ENCODE measurements at places on chromosomes 4 and X.
A peak's percentile ranks its signal among the peaks of the same experiment; 100 is the strongest.

DNA sequence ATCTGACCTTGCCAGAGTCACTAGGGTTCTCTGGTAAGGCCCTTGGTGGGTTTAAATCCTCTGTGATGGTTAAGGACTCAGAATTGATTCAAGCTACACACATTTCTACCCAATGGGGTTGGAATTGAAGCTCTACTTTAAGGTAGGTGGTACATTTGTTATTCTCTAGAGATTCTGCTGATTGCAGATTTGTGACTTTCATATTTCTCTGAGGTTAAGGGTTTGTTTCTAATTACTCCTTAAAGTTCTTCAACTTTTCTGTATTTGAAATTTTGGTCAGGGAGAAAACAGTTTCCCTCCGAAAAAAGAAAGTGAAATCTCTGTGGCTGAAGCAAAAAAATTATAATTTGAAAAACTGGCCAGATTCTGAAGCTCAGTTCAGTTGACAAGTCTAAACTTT, 25.8 kb upstream of the USP46 start:
- DNase-seq = no peak

DNA sequence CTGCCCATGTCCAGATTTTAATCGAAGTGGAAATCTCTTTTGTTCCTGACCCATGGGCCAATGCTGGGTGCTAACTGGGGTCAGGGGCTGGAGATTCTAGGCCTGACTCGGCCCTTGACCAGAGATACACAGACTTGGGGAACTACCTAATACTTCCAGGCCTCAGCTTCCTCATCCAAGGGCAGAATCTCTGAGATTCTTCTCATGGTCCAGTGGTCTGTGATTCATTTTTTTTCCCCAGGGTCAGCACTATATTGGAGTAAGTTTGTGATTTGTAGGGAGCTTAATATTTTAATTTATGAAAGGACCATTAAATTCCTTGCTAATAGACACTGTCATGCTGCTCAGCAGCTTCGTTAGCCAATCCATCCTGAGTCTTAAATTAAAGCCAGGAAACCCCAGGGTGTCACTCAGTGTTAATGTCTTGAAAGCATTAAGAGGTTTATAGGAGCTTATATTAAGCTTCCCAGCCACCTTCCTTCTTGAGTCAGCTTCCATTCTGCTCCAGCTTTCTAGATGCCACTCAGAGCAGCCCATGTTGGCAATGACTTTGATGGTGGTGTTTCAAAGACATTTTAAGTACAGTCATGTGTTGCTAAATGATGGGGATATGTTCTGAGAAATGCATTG, 27.0 kb upstream of the PROM1 start:
- no peak for DNase-seq

- DNase-seq = no peak
Observed at GRCh38 chrX:109281483-109282275, 200.2 kb downstream of the GUCY2F start.

DNA sequence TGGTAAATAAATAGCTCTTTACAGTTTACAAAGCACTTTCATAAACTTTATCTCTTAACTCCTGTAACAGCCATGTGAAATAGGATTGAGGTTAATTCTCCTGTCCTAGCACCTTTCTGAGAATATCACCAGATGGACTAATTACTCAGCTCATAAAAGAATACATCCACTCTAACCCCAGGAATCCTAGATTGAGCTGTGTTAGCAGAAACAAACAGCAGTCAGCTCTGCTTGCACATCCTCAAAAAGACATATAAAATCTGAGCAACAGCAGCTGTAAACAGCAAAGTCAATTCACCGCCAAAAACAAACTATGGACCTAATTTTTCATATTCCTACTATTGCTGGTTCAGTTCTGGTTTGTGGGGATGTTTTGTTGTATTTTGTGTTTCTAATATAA, 182.8 kb downstream of the QDPR start:
- DNase-seq = no peak

DNA sequence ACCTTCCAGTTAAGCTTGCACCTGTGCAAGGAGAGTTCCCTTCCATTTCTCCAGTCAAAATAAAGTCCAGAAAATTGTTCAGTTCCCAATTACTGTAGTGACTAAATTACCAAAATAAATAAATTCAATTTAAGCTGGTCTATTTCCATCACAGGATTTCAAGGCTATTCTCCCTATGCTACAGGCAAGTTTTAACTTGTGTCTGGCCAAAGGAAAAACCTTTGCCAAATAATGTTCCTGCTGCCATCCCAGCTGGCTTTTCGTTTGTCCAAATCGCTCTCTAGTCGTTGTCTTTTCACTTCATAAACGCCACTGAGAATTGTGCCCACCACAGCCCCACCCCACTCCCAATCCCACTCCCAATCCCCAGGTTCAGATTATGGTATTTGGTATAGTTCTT, 2.4 kb downstream of the KCTD8 start:
- DNase-seq = no peak

- no peak for DNase-seq
Observed at GRCh38 chr4:138049355-138049754, 192.8 kb downstream of the SLC7A11 start.

DNA sequence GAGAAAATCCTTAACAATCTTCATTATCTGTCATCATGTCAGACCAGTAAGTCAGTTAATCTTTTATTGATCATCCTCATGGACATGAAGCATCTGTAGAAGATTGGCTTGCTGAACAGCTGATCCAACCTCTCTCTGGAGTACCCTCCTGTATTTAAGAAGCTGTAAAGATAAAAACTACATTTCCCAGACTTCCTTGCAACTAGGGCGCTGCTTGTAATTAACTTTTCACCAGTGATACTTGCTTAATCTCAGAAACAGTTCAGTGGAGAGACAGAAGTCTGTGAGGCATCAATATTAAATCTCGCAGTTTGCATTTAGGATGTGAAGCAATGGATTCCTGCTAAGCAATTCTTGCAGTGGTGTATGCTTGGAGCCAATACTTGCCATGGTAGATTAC, 36.0 kb upstream of the SMARCA5 start:
- DNase-seq = no peak

- no peak for DNase-seq
Observed at GRCh38 chr4:95142932-95143331, 385.2 kb downstream of the BMPR1B start.

DNA sequence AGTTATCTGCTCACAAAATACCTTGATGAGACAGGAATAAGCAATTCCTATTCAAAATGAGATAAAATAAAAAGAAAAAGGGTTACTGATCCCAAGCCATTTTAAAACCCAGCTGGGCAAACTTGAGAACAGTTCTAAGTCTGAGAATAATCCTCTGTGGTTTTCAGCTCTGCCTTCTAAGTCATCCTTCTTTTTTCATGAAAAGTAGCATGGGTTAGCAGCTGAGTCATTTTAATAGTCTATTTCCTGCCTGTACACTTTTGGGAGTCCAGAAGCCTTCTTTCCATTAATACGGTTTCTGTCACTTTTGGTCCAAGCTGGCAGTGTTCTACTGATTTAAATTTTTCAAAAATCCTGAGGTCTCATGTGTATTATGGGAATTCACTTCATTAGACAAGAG, 374.3 kb downstream of the IQCM start:
- no peak for DNase-seq

GRCh38 chr4:90503677-90504076, 376.5 kb downstream of the CCSER1 start:
- no peak for DNase-seq

GRCh38 chr4:147913137-147913536, 181.2 kb downstream of the ARHGAP10 start:
- DNase-seq = no peak

DNA sequence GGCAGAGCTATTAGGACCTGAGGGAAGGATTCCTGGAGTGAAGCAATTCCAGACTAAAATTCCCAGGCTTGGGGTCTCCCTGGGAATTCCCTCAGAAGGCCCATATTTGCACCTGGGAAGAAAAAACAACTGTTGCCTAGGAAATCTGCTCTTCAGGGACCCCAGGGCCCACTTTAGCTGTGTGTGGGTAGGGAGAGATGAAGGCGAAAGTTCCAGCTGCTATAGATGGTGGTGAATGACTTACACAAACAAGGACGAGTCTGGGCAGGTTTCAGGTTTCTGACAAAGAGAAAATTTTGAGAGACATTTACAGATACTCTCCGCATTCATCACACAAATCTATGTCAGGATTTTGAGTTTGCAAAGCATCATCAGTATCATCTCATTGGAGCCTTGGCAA, 126.1 kb downstream of the GPC3 start:
- no peak for DNase-seq

GRCh38 chr4:99800332-99801004, 16.2 kb upstream of the DAPP1 start:
- DNase-seq = no peak

- no peak for DNase-seq
Observed at GRCh38 chr4:127574643-127575042, 58.1 kb upstream of the INTU start.

GRCh38 chr4:96708766-96709165, 868.9 kb downstream of the PDHA2 start:
- DNase-seq = no peak

DNA sequence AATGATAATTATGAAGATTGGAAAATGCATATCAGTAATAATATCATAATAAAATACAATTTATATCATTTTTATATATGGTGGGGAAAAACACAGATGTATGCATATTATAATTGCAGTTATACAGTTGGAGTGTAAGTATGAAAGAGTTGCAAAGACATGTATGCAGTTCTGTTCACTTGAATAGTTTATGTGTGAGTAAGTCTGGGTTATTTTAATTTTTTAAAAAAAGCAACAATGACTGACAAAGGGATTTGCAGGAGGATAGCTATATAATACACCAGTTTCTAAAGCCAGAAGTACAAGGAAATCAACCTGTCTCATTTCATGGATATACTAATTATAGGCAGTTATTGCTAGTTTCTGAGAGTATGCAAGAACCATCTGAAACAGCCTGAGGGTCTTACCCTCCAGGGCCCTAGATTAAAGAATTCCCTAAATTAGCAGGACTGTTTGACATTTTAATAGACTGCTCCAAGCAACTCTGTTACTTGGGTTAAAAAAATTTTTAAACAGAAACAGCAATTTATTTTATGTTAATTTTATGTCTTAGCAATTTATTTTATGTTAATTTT, 40.2 kb downstream of the FAM114A1 start:
- DNase-seq = no peak

DNA sequence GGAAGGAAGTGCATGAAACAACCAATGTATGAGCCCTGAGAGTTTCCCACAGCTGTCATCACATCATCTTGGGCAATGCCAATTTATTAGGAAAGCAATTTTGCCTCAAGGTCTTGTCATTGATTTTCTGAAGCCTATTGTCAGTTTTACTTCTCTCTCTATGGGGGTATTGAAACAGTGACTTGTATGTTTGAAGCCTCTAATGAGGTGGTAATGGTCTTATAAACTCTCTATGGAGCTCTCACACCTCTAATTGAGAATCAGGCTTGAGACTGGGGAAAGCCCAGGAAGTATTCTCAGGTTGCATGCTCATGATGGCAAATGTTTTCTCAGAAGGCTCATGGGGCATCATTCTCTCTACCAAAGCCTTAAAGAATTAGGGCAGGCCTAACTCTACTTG, 308.2 kb upstream of the EMCN start:
- DNase-seq = no peak

GRCh38 chr4:10694828-10695209, 10.3 kb upstream of the CLNK start:
- no peak for DNase-seq

DNA sequence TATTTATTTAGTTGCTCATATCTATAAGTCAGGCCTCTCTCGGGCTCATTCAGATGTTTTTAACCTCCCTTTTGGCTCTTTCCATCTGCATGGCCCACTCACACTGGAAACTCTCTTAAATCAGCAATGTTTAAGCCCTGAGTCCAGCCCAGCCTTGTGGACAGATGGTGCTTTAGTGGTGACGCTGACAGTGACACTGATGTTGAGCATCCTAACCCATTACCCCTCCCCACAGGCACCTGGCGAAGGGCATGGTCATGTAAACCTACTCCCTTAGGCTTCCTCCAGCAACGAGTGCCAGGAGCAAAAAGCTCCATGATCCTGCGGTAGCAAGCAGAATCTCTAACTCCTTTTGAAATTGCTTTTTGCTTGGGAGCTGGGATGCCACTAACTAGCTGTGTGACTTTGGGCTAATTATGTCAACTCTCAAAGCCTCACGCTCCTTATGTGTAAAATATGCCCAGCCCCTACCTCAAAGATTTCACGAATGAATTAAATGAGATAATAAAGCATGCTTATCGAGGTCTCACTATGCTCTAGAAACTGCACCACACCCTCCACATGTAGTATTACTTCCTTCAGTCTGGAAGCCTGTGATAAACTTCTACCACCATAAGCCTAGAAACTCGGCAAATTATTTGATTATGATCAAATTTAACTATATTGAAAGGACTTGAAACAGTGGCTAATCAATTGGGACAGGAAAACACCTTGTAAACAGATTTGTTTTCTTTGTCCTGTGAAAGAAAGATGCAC, 569.4 kb downstream of the BCOR start:
- no peak for DNase-seq

DNA sequence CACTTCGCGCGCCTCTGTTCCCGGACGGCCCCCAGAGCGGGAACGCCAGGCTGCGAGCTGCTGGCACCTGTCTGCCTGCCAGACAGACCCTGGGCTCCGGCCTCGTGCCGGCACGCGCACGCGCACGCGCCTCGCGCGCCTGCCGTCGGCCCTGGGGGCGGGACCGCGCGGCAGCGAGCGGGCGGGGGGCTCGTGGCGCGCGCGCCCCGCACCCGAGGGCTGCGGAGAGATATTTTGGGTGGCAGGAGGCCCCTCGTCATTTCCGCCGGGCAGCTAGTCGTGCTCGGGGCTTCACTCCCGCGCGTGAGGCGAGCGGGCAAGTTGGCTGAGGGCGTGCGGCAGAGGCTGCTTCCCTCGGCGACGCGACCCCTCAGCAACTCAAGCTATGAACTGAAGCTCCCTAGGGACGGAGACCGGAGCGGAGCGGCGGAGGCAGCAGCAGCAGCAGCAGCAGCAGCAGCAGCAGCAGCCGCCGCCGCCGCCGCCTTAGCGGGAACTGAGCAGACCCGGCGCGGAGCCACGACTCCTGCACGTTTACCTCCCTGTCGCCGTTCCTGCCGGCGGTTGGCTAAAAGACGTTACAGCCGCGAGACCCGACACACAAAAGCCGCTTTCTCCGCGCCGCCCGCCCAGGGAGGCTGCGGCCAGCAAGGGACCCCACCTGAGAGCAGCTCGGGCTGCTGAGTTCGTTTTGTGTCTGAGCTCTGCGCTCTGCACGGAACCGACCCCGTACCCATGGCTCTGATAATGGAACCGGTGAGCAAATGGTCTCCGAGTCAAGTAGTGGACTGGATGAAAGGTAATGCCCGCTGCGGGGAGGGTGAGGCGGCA, at the start of gene CNKSR2:
TSS of gene CNKSR2 (plus strand) at position 256 of the 831 bp plus-strand sequence. CDS start at position 736, 480 bp downstream.
- DNase-seq = peak; percentile 44

DNA sequence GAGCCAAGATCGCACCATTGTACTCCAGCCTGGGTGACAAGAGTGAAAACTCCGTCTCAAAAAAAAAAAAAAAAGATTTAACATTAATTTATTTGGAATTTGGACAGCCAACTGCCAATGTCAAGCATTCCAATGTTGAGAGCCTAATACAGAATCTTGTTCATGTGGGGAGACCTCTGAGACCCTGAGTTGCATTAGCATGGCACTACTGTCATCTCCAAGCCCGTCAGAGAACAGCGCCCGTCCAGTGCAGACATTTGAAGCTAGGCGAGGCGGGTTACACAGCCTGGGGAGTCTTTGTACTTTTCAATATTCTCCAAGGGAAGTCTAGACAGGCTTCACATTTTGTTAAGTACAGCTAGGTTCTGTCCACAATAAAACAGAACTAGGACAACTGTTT, 126.7 kb downstream of the CHRNA9 start:
- no peak for DNase-seq

Data from stimulated activated CD8-positive, alpha-beta memory T cell treated with anti-CD3 and anti-CD28 coated beads, Interleukin-4, amount 100 ng/mL, for 1 hour (primary cell).